ENCODE measurements at places on chromosomes 16 and 17.

DNA sequence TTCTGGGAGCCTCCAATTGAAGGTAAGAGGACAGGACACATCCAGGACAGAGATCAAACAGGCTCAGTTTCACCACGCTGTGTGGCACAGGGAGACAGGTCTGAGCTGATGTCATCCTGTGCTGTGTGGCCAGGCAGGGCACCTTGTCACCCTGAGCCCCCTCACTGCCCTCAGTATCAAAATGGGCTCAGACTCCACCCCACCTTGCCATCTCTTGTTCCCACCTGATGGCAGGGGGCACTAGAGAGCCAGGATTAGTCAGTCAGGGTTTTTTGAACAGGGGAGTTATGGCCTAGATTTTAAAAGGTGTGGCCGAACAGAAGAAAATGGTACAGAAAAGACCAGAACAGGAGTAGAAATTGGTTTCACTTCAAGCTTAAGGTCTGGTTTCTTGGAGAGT lies 2.6 kb downstream of the KAT2A start:
- peak; percentile 47 for DNase-seq

DNA sequence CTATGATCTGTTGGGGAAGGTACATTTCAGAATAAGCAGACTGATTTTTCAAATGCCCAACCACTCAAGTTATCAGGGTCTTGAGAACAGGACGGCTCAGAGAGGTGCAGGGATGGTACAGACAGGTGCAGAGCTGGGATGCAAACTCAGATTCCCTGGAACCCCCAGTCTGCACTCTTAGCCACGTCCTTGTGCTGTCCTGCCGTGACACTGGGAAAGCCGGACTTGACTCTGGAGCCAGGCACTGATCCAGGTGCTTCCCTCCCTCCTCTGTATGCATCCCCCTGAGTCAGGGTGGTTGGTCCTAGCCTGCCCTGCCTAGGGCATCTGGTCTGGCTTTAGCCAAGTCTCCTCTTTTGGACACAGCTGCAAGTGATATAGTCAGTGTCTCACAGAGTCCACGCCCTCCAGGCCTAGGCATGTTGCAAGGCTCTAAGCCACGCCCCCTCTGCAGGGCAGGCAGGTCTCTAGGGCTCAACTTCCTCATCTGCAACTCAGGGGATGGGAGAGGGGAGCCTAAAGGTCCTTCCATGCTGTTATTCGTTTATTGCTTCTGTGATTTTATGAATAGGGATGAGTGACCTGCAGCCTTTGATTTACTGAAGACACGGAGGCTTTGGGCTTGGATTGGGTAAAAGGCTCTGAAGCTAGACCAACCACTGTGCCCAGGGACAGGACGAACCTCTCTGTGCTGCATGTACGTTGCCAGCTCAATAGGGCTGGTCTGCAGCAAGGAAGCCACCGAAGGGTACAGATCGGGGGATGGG lies 97.3 kb downstream of the SDK2 start:
- peak; percentile 76 for DNase-seq

- no peak for DNase-seq
These were observed 272.4 kb upstream of the CDH11 start for GRCh38 chr16:65394281-65394680.

GRCh38 chr17:80457236-80457856 lies 19.1 kb downstream of the NPTX1 start:
- DNase-seq = peak; percentile 40

- no peak for DNase-seq
These were observed 32.6 kb downstream of the RTN4RL1 start for GRCh38 chr17:1992541-1992940.

DNA sequence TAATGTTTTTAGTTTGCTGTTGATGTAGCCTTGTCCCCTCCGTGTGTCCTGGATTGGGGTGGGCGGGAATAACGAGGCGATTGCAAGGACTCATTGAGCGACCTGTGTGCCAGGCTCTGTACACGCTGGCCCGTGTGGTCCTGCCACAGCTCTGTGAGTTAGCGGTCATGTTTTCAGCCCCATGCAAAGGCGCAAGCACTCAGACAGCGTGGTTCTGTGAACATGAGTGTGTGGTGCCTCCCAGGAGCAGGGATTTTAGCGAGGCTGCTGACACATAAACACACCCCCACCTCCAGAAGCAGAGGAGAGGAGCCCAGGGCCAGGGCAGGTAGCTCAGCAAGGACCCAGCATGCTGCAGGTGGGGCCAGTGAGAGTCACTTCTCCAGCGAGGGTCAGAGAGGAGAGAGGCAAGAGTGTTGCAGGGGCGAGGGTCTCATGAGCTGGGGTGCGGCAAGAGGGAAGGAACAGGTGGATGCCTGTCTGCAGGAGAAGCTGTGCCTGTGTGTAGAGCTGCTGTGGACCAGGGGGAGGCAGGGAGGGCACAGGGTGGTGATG lies 115.3 kb downstream of the OR1D5 start:
- no peak for DNase-seq

DNA sequence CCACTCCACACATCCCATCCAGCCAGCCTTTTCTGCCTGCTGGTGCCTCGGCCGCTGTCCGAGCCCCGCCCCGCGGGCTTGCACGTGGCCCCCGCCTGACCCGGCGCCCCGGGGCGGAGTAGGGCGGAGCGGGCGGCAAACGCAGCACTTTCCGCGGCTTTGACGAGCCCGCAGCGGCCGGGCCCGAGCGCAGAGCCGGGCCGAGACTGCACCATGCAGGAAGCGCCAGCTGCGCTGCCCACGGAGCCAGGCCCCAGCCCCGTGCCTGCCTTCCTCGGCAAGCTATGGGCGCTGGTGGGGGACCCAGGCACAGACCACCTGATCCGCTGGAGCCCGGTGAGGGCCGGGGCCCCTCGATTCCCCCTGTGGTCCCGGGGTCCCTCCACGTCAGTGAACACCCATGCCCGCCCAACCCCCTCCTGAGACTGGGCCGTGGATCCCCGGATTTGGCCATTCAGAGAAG lies at the start of gene HSF4:
Gene HSF4 (plus strand): TSS at position 147 of the 463 bp plus-strand sequence. CDS start 67 bp downstream, at position 214.
- no peak for DNase-seq

DNA sequence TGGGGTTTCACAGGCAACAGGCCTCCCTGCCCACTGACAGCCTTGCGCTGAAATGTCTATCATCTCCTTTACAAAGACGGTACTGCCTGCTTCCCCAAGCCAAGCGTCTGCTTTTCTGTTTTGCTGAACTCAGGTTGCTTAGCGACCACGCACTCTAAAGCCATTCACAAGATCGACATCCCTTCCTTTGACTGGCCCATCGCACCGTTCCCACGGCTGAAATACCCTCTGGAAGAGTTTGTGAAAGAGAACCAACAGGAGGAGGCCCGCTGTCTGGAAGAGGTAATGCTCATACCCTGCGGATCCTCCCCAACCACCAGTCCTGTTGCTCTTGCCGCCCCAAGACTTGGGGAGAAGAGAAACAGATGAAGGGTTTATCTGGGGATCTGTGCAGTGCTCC lies 28.7 kb downstream of the TMEM186 start:
- DNase-seq = no peak

GRCh38 chr17:69954241-69954925 lies 120.6 kb upstream of the KCNJ16 start:
- no peak for DNase-seq

DNA sequence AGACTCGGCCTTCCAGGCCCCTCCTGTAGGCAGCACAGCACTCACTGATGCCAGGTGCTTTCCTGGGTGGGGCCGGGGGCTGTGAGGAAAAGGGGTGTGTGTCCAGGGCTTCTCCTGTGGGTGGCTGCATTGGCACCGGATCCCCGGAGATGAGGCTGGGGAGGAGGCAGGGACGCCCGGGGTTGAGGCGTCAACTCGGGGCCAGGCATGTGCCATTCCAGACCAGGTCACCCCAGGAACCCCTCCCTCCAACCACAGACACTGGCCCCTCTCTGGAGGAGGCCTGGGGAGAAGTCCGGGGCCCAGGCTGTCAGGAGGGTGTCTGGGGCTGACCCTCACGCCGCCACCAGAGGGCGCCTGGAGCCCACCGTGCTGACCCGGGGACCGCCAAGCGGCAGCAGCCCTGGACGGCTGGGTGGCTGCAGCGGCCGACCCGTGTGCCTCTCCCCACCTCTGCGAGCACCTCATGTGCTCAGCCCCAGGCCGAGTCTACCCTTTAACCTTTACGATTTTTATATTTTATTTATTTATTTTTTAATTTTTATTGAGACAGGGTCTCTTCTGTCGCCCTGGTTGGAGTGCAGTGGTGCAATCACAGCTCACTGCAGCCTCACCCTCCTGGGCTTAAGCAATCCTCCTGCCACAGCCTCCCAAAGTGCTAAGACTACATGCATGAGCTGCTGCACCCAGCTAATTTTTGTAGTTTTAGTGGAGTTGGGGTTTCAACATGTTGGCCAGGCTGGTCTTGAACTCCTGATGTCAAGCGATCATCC lies 3.2 kb upstream of the METRN start:
- peak; percentile 80 for DNase-seq

DNA sequence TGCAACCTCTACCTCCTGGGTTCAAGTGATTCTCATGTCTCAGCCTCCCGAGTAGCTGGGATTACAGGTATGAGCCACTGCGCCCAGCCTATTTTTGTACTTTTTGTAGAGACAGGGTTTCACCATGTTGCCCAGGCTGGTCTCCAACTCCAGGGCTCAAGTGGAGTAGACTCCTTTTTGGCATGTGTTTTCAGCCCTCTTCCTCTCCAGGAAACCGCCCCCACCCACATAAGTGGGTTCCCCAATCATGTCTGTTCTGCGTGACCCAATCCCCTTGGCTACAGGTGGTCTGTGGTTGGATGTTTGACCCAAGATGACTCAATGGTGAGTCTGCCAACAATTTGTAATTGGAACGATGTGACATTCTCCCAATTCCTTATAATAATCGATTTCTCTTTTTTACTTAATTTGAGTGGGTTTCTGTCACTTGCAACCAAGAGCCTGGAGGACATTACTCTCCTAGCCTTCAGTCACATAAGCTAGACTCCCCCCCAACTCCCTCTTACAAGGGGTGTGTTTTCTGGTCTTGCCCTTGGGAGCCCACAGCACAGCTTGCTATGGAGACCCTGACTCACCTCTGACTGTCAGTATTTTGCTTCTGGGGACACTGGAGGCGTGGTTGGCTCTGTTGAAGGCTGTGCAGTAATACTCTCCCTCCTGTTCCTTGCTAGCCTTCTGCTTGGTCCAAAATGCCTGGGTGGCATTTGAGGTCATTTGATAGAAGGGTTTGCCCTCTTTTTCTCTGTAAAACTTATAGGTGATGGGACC lies 34.9 kb downstream of the PECAM1 start:
- DNase-seq = no peak

- no peak for DNase-seq
These were observed 27.1 kb downstream of the USP10 start for GRCh38 chr16:84726669-84727467.

DNA sequence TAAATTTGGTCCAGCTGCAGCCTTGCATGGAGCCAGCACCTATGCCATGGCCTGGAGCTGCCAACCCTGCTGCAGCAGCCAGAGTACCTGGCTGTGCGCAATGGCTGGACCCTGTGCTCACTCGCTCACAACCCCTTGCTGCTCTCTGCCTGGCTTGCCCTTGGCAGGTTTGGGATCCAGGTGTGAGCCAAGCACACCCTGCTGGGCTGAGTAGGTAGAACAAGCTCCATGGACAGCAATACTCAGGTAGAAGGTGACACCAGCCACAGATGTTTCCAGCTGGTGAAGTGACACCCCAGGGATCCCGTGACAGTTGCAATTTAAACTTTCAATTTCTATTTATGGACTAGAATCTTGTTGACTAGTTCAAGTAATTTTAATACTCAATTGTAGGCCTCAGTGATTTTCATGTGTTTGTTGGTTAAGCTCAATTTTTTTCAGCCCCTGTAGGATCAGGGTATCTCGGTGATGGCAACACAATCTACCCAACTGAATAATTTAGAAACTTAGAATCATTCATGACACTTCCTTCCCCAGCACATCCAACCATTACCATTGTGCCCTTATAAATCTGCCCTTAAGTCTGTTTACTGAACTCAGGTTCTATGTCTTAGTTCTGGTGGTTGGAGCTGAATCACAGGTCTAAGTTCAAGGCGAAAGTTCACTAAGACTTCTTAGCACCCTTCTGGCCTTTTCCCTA lies 480.0 kb downstream of the PMP22 start:
- DNase-seq = peak; percentile 31

GRCh38 chr17:37650419-37651003 lies 7.3 kb upstream of the DDX52 start:
- no peak for DNase-seq

DNA sequence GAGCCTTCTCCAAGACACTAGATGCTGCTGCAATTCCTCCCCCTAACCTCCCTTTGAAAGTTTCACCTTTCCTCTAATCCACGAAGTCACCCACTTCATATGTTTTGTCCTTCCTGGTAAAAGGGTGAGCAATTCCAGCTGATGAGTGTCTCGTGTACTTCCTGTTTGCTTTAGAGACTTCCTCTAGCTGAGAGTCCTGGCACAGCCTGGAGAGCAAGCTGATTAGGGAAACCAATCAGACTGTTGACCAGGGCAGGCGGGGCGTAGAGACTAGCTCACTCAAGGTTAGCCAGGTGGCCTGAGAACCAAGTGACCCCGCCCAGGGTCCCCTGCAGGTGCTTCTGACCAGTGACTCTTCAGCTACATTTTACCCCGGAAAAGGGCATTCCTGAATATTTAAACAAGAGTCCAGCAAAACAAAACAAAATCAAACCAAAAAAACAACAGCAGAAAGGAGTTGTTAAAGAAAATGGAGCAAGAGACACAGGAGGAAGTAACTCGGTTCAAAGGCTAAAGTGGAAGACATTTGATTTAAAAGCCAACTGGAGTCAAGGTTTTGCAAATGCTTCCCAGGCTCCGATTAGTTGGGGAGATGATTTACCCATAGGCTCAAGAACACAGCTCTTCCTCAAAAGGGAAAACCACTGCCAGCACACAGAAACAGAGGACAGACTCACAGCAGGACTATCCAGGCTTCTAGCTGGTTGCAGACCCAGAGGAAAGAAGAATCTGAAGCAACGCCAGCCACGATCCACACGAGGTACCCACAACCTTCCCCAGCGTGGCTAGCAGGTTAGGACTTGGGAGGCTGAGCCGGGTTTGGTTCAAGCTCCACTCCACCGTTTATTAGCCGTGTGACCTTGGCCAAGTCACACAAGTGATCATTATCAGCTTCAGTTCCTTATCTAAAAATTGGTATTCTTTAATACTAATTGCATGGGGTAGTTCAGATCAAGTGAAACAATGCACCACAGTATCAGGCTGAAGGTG lies 13.4 kb downstream of the HSPB9 start:
- DNase-seq = no peak

GRCh38 chr16:31064882-31065461 lies 9.1 kb downstream of the ZNF668 start:
- no peak for DNase-seq

DNA sequence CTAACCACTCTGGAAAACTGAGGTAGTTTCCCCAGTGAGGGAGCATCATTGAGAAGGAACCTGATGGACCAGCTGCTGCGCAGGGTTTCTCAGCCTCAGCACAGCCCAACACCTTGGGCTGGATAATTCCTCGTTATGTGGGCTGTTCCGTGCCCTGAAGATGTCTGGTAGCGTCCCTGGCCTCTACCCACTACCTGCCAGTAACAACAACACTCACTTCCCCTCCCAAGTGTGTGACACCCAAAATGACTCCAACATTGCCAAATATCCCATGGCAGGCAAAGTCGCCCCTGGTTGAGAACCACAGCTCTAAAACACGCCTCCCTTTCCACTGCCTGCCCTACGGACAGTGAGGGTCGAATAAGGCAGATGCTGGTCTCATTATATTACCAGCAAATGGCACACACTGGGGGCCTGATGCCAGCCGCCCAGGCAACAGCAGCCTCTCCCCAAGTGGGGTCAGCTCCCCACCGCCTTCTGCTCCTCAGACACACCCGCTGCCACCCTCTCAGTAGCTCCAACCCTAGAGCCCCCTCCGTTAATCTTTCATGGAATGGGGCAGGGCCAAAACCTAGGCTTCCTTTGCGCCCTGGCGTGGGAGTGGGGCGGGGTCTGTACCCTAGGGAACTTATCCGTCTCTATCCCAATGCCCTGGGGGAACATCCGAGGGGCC lies 1.0 kb downstream of the RHBDF2 start:
- DNase-seq = peak; percentile 47
